Retinal pigment epithelial cell (primary cell): ENCODE measurements at places on chromosomes 11 and 22.

DNA sequence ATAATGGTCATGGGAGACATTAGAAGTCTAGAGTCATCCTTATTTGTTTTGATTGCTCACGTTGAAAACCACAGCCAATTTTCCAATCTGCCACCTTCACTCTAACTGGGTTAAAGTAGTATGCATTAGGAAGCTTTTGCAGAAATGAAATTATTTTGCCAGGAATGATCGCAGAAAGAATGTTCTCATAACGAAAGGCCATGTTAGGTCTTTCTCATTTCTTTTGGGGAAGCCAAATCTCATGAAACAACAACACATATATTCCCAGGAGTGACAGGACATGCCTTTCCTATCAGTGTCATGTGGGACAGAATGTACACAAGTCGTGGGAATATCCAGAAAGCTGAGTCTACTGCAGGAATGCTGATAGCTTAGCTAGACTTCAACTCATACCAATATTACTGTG lies 386.3 kb downstream of the AASDHPPT start:
- peak; percentile 59 for DNase-seq

DNA sequence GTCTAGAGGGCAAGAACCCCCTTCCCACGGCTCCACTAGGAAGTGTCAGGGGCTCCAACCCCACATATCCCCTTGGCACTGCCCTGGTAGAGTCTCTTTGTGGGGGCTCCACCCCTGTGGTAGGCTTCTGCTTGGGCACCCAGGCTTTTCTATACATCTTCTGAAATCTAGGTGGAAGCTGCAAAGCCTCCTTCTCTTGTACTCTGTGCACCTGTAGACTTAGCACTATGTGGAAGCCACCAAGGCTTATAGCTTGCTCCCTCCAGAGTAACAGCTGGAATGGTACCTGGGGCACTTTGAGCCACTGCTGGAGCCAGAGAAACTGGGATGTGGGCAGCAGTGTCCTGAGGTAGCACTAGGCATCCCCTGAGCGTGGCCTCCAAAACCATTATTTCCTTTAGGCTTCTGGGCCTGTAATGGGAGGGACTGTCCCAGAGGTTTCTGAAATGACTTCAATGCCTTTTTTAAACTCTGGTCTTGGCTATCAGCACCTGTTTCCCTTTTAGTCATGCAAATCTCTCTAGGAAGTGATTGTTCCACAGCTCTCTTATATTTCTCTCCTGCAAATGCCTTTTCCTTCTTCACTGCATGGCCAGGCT lies 68.4 kb downstream of the TRAF6 start:
- DNase-seq: no peak

GRCh38 chr11:30150425-30150824 lies 80.4 kb upstream of the FSHB start:
- no peak for DNase-seq

GRCh38 chr11:26649884-26650283 lies 72.0 kb downstream of the SLC5A12 start:
- DNase-seq: peak; percentile 21
